ENCODE measurements at places on chromosomes 3 and 15. TPM values are rescaled to one million over a fixed set of nuclear protein-coding genes. Genes with fewer than 3 reads are reported as not detected.

Gene ADAMTSL3
- total RNA-seq: not detected

Gene ZNF280D
- 19.6 TPM for total RNA-seq

Gene C3orf62
- 7.1 TPM for total RNA-seq

Gene SERINC4
- 0.44 TPM for total RNA-seq

Gene HTR3C
- not detected for total RNA-seq

Gene POPDC2
- total RNA-seq: 2.1 TPM
